ENCODE measurements at places on chromosomes 6 and 20. TPM values are rescaled to one million over a fixed set of nuclear protein-coding genes. Genes with fewer than 3 reads are reported as not detected.
A peak's percentile ranks its signal among the peaks of the same experiment; 100 is the strongest.

- H3K4me1 ChIP-seq = no peaks in the 10 kb centered on the region
- H3K27ac ChIP-seq = no peak overlapping the region
- H3K4me3 ChIP-seq = no peak overlapping the region
- peaks cover 3% of the 10 kb centered on the region for H3K27me3 ChIP-seq
These were observed 40.1 kb upstream of the AKIRIN2 start for GRCh38 chr6:87742106-87742505.

The SLC17A5 gene
- 15.2 TPM for total RNA-seq

The CAPN11 gene
- 1.8 TPM for total RNA-seq

GRCh38 chr6:127118298-127119101 is at the start of gene RSPO3:
Gene RSPO3 (plus strand): TSS chr6:127118671. CDS start chr6:127119193, 522 bp downstream.
- H3K27ac ChIP-seq = no peak within 1 kb of the TSS
- H3K36me3 ChIP-seq = no peaks in the 10 kb centered on the region
- peaks cover 19% of the 10 kb centered on the region for H3K4me1 ChIP-seq
- no peaks in the 10 kb centered on the region for H3K27me3 ChIP-seq

GRCh38 chr20:6726761-6727160 is 40.7 kb upstream of the BMP2 start:
- H3K36me3 ChIP-seq = no peaks in the 10 kb centered on the region
- DNase-seq = no peak
- H3K27me3 ChIP-seq = no peaks in the 10 kb centered on the region
- H3K27ac ChIP-seq = no peak overlapping the region
- H3K4me1 ChIP-seq = no peaks in the 10 kb centered on the region

The TXLNB gene
- 0.18 TPM for total RNA-seq

The CYP39A1 gene
- not detected for total RNA-seq

The EYA4 gene
- not detected for total RNA-seq

The MMUT gene
- total RNA-seq = 15.7 TPM

DNA sequence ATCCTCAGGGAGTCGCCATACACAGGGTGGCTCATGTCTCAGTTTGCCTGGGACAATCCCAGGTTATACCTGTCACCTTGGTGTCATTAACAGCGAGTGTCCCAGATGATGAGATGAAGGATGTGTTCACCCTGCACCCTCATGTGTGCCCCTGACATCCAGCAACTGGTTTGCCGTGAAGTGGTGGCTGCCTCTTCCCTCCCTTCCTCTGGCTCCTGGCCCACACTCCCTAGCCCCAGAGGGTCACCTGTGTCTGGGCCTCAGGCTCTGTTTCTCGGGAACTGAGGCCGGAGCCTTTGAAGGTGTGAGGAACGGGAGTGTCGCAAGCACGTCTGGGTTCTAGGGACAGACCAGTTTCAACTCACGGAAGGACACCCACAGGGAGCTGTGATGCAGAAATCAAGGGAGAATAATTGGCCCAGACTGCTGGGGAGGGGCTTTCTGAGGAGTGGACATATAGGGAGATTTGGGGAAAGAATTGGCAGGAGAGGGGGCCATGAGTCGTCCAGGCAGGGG is 35.8 kb upstream of the PHACTR3 start:
- H3K27me3 ChIP-seq = no peaks in the 10 kb centered on the region
- H3K27ac ChIP-seq = no peak overlapping the region
- no peaks in the 10 kb centered on the region for H3K36me3 ChIP-seq
- no peaks in the 10 kb centered on the region for H3K4me1 ChIP-seq

DNA sequence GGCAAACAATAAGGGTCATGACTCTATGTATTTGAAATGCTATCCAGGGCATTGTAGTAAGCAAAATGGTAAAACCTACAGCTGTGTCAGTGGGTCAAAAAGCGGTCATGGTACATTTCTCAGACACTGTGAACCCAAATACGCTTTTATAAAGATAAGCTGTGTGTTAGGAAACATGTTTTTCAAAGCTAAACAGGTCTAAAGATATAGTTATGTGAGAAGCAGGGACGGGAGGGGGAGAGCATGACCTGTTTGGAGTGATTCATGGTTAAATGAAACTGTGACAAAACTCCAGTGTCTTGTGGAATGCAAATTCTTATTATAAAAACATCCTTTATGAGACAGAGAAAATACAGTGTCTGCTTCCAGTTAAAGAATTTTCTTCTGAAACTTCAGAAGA is 205.4 kb upstream of the BMP2 start:
- H3K27me3 ChIP-seq = no peaks in the 10 kb centered on the region
- H3K4me1 ChIP-seq = peaks cover 24% of the 10 kb centered on the region
- peak; percentile 99 for DNase-seq

The RBPJL gene
- not detected for total RNA-seq

The WFDC13 gene
- total RNA-seq = not detected

GRCh38 chr6:39902136-39902535 is 32.1 kb downstream of the MOCS1 start:
- H3K27me3 ChIP-seq = peaks cover 2% of the 10 kb centered on the region
- no peak overlapping the region for H3K4me3 ChIP-seq

The ZKSCAN8 gene
- 21.2 TPM for total RNA-seq

GRCh38 chr6:108746836-108747575 is 101.2 kb upstream of the ARMC2 start:
- H3K4me1 ChIP-seq = no peaks in the 10 kb centered on the region
- DNase-seq = no peak
- H3K4me3 ChIP-seq = no peak overlapping the region
- no peak overlapping the region for H3K27ac ChIP-seq

GRCh38 chr6:103154779-103155572 is 1704.7 kb downstream of the HACE1 start:
- no peaks in the 10 kb centered on the region for H3K4me1 ChIP-seq
- H3K27ac ChIP-seq = no peak overlapping the region
- no peak overlapping the region for H3K4me3 ChIP-seq
- no peak for DNase-seq

DNA sequence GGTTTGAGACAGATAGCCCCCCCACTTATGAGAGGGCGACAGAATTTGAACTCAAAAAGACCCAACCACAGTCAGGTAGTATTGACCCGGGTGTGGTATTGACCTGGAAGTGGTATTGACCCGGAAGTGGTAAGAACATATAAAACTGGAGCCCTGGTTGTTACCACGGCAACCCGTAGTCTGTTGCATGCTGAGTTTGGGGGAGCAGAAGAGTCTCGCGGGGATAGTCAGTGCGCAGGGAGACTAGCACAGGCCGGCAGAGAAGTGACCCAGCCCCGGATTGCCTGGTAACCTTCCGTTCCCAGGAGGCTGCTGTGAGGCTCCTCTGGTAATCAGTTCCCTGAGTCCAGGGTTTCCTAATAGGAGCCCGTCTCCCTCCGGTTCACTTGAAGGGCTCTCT is 96.2 kb downstream of the SNX5 start:
- no peak overlapping the region for H3K4me3 ChIP-seq
- DNase-seq = no peak
- no peaks in the 10 kb centered on the region for H3K4me1 ChIP-seq
- H3K27me3 ChIP-seq = peaks cover 19% of the 10 kb centered on the region

DNA sequence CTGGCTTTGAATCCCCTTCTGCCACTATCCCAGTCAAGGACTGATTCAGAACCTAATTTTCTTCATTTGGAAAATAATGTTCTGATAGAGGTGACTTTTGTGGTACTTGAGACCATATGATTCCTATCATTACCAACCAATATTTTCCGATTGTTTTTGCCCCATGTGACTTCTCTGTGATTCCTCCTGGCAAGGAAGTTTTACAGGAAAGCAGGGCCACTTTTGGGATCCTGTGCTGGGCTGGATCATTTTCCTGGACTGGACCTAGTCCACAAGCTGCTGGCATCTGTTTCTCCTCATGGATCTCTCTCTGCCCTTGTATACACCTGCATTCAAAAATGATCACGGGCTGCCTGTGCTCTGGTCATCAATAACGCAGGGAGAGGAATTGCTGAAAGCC is 13.9 kb upstream of the SNHG17 start:
- peaks cover 4% of the 10 kb centered on the region for H3K36me3 ChIP-seq
- H3K4me1 ChIP-seq = peaks cover 68% of the 10 kb centered on the region
- DNase-seq = no peak
- H3K4me3 ChIP-seq = no peak overlapping the region

The CASS4 gene
- not detected for total RNA-seq

DNA sequence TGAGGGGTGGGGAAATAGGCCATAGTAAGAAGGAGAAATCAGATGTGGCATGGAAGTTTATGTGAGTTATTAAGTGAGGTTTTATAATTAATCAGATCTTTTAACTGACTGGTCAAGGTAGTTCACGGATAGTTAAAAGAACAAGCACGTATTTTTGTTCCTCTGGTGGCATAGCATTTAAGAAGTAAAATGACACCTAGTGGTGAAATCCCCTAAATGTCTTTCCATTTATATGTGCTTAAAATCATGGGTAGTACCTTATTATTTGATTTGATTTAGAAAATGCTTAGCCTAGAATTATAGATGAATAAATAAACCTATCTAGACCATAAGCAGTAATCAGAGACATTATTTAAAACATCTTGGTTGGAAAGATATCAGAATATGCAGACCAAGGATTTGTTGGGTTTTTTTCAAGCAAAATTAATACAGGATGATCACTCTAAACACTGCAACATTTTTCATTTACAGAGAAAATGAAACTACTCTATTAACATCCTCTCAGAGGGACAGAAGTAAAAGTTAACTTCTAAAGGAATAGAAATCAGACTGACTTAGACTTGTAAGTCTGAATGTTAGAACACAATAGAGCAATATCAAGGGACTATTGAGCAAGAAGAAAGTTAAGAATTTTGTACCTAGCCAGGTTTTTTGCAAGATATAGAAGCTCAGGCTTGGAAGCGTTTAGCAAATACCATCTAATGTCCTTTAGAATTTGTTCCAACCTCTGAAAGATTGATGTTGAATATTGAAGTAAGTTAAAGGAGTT is 81.1 kb downstream of the STXBP5 start:
- DNase-seq = peak; percentile 62
- peaks cover 12% of the 10 kb centered on the region for H3K4me1 ChIP-seq
- H3K27ac ChIP-seq = no peak overlapping the region

DNA sequence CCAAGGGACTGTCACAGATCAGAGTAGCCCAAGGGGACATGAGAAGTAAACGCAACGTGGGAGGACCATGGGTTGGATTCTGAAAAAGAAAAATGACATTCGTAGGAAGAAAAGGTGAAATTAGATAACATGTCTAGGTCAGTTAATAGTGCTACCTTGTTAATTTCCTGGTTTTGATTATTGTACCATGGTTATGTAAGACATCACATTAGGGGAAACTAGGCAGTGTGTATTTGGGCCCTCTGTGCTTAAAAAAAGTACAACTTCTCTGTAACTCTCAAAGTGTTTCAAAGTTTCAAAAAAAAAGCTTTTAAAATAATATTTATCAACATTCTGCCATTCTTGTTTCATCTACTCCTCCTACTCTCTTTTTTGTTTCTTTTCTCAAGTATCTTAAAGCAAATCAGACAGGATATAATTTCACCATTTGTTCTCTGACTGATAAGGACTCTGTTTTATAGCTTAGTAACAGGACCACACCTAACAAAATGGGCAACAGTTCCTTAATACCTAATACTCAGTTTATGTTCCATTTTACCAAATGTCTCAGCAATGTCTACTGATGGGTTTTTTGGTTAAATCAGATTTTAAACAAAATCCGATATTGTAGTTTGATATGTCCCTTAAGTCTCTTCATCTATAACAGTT is 97.1 kb upstream of the PLCB4 start:
- no peaks in the 10 kb centered on the region for H3K36me3 ChIP-seq
- H3K4me1 ChIP-seq = no peaks in the 10 kb centered on the region
- no peak overlapping the region for H3K4me3 ChIP-seq

GRCh38 chr6:137873273-137873762 is 6.3 kb downstream of the TNFAIP3 start:
- no peaks in the 10 kb centered on the region for H3K27me3 ChIP-seq
- H3K36me3 ChIP-seq = peaks cover 5% of the 10 kb centered on the region
- no peak overlapping the region for H3K4me3 ChIP-seq

The PTK6 gene
- not detected for total RNA-seq

GRCh38 chr20:5652626-5653553 is 97.3 kb upstream of the SHLD1 start:
- DNase-seq = no peak
- no peaks in the 10 kb centered on the region for H3K36me3 ChIP-seq
- peaks cover 19% of the 10 kb centered on the region for H3K4me1 ChIP-seq
- no peak overlapping the region for H3K27ac ChIP-seq

- peak within 1 kb of the TSS; percentile 70 for H3K27ac ChIP-seq
- H3K4me1 ChIP-seq = peaks cover 45% of the 10 kb centered on the region
- no peaks in the 10 kb centered on the region for H3K27me3 ChIP-seq
- H3K36me3 ChIP-seq = no peaks in the 10 kb centered on the region
- H3K4me3 ChIP-seq = peak within 1 kb of the TSS; percentile 83
- peak; percentile 66 for DNase-seq
These were observed at the start of gene MYO6 for GRCh38 chr6:75748743-75749538. Gene MYO6 (plus strand): TSS chr6:75749239. CDS start chr6:75817548, 68,309 bp downstream.

- no peak overlapping the region for H3K4me3 ChIP-seq
- H3K27me3 ChIP-seq = no peaks in the 10 kb centered on the region
- H3K4me1 ChIP-seq = no peaks in the 10 kb centered on the region
- no peak overlapping the region for H3K27ac ChIP-seq
- no peaks in the 10 kb centered on the region for H3K36me3 ChIP-seq
These were observed 67.2 kb downstream of the MAP3K4 start for GRCh38 chr6:161058741-161059140.

The PSORS1C2 gene
- total RNA-seq = not detected

The NTSR1 gene
- total RNA-seq = 0.30 TPM

The MTFR2 gene
- 7.4 TPM for total RNA-seq

- no peak overlapping the region for H3K4me3 ChIP-seq
- H3K36me3 ChIP-seq = no peaks in the 10 kb centered on the region
- no peaks in the 10 kb centered on the region for H3K4me1 ChIP-seq
- no peak overlapping the region for H3K27ac ChIP-seq
- no peak for DNase-seq
These were observed 34.7 kb upstream of the IRF4 start for GRCh38 chr6:356828-357251.

- H3K27me3 ChIP-seq = no peaks in the 10 kb centered on the region
- peak overlapping the region; percentile 77 for H3K27ac ChIP-seq
- H3K36me3 ChIP-seq = peaks cover 14% of the 10 kb centered on the region
- H3K4me1 ChIP-seq = peaks cover 37% of the 10 kb centered on the region
- peak; percentile 51 for DNase-seq
These were observed 622 bp downstream of the GPANK1 start for GRCh38 chr6:31663961-31664789.

- peak overlapping the region; percentile 59 for H3K27ac ChIP-seq
- H3K4me1 ChIP-seq = peaks cover 32% of the 10 kb centered on the region
- no peak for DNase-seq
- H3K27me3 ChIP-seq = no peaks in the 10 kb centered on the region
- no peak overlapping the region for H3K4me3 ChIP-seq
These were observed 190.4 kb upstream of the JAG1 start for GRCh38 chr20:10864076-10864672.

The ADGRF1 gene
- not detected for total RNA-seq

The SOX18 gene
- total RNA-seq = 211 TPM

- no peak overlapping the region for H3K27ac ChIP-seq
- no peaks in the 10 kb centered on the region for H3K27me3 ChIP-seq
- no peaks in the 10 kb centered on the region for H3K36me3 ChIP-seq
- H3K4me3 ChIP-seq = no peak overlapping the region
- no peak for DNase-seq
These were observed 529.2 kb upstream of the JARID2 start for GRCh38 chr6:14716499-14717146.

All from endothelial cell of umbilical vein (primary cell).